Right lobe of liver (tissue), 6 donors: ENCODE measurements at places on chromosomes 6 and 20.

- DNase-seq, result no peak
- no peaks in the 10 kb centered on the region for H3K36me3 ChIP-seq
- peak overlapping the region; percentile 67 for H3K4me3 ChIP-seq
These were observed 1.1 kb downstream of the ZNF165 start for GRCh38 chr6:28081486-28081751.

DNA sequence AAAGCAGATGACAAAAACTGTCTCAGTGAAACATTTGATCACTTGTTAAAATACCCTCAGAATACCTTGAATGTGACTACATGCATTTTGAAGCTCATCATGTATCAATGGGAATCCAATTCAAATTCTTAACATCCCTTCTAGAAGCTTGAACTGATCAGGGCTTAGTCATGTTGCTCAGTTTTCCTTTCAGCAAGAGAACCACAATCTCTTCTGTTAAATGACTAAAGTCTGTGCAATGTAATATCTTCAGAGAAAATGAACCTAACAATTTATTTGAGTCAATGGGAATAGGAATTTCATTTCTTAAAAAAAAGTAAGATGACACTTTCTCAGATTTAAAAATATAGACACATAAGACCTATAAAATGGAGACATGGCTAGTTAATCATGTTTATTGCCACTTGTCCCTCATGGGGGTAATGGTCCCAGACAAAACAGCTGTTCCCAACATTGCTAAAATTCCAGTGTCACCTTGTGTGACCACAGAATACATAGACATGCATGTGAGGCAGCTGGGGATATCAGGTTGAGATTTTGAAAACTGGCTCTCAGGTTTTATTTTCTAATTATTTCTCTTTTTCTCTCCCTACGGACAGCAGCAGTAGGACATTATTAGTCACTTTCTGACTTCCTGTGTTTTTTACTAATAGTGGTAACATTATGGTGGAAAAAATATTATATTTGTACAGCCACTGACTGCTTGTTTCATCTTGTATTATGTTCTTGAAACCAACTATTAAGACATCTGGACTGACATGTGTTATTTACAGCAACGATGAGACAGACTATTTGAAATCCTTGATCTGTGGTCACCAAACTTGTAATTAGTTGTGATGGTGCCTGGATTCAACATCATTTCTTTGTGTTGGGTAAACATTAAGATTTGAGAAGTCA, 192.5 kb downstream of the COL9A1 start:
- no peaks in the 10 kb centered on the region for H3K36me3 ChIP-seq
- no peaks in the 10 kb centered on the region for H3K27me3 ChIP-seq
- H3K4me1 ChIP-seq, result no peaks in the 10 kb centered on the region
- H3K4me3 ChIP-seq, result no peak overlapping the region
- no peak overlapping the region for H3K27ac ChIP-seq
- no peak for DNase-seq

DNA sequence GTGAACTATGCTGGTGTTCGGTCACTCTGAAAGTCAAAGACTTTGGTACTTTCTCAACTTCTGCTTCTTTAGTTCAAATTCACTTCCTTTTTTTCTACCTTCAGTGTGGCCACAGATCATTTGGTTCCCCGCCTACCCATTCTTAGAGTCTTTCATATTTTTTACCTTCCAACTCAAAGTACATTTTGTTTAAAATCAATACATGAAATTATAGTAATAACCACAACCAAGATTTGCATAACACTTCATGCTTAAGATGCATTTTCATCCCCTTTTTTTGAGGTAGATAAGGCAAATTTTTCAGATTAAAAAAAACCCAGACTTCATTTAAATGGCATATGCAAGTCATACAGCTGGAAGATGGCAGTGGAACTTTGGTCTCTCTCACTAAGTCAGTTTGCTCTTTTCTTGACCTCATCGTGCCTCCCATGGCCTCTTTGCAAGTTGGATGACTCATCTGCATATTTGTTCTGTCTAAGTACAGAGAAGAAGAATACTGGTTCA, 11.9 kb upstream of the CNR1 start:
- no peaks in the 10 kb centered on the region for H3K4me1 ChIP-seq
- no peaks in the 10 kb centered on the region for H3K36me3 ChIP-seq
- H3K27me3 ChIP-seq, result no peaks in the 10 kb centered on the region
- no peak for DNase-seq
- no peak overlapping the region for H3K27ac ChIP-seq

DNA sequence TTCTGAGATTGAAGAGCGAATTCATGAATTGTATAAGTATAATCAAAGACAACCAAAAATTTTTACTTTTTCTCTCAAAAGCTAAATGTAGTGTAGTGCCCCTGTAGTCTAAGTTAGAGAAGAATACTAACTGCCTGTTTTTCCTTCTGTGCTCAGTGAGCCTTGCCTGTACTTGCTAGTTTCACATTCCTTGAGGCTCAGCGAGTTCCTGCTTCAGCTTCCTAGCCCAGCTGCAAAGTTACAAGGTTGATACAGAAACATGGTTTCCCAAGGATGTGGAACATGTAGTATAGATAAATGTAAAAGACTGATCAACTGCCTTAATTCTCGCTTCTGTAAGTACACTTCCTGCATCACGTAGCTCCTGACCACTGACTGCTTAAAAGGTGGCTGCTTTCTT, 33.1 kb upstream of the SEC63 start:
- H3K36me3 ChIP-seq, result no peaks in the 10 kb centered on the region
- H3K27ac ChIP-seq, result no peak overlapping the region
- no peak for DNase-seq
- H3K4me3 ChIP-seq, result no peak overlapping the region
- H3K4me1 ChIP-seq, result no peaks in the 10 kb centered on the region

- H3K27ac ChIP-seq, result no peak overlapping the region
- no peak overlapping the region for H3K4me3 ChIP-seq
- no peak for DNase-seq
- no peaks in the 10 kb centered on the region for H3K4me1 ChIP-seq
- no peaks in the 10 kb centered on the region for H3K36me3 ChIP-seq
These were observed 42.6 kb downstream of the RBM38 start for GRCh38 chr20:57433657-57434389.

- no peaks in the 10 kb centered on the region for H3K36me3 ChIP-seq
- no peaks in the 10 kb centered on the region for H3K27me3 ChIP-seq
- DNase-seq, result no peak
- H3K4me3 ChIP-seq, result no peak overlapping the region
- no peaks in the 10 kb centered on the region for H3K4me1 ChIP-seq
- H3K27ac ChIP-seq, result no peak overlapping the region
These were observed 62.3 kb upstream of the KCNQ5 start for GRCh38 chr6:72559555-72559954.

GRCh38 chr6:121849477-121849876, 414.0 kb downstream of the GJA1 start:
- no peak overlapping the region for H3K4me3 ChIP-seq
- H3K27me3 ChIP-seq, result no peaks in the 10 kb centered on the region
- no peaks in the 10 kb centered on the region for H3K36me3 ChIP-seq
- H3K27ac ChIP-seq, result no peak overlapping the region
- DNase-seq, result no peak
- H3K4me1 ChIP-seq, result no peaks in the 10 kb centered on the region

- H3K4me1 ChIP-seq, result no peaks in the 10 kb centered on the region
- no peaks in the 10 kb centered on the region for H3K36me3 ChIP-seq
- no peaks in the 10 kb centered on the region for H3K27me3 ChIP-seq
These were observed 32.6 kb upstream of the NRSN1 start for GRCh38 chr6:24093381-24093780.

DNA sequence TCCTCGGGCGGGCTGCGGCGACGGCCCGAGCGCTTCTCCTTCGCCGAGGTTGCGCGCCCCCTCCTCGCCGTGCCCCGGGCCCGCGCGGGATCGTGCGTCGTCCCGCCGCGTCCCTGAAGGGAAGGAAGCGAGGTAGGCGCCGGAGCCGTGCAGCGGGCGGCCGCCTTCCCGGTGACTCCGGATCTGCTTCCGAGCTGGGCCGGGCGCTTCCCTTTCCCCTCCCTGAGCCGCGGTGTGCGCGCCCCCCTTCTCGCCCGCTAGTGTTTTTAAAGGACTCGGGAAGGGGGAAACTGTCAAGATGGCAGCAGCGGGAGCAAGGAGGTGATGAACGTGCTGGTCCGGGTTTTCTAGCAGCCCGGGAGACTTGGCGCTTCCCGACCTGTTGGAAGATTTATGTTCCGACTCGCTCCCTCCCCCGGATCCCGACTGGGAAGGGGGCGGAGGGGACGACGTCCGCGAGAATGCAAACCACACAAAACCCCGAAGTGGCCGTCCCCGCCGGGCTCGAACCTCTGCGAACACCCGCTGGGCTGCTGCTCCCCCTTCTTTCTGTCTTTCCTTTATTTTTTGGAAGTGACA, 744 bp upstream of the FOXO3 start:
- H3K27ac ChIP-seq, result peak overlapping the region; percentile 98
- no peaks in the 10 kb centered on the region for H3K36me3 ChIP-seq
- peaks cover 3% of the 10 kb centered on the region for H3K4me1 ChIP-seq
- DNase-seq, result no peak

- H3K4me3 ChIP-seq, result peak overlapping the region; percentile 64
- H3K27ac ChIP-seq, result peak overlapping the region; percentile 1
- no peaks in the 10 kb centered on the region for H3K4me1 ChIP-seq
These were observed 804 bp downstream of the C6orf141 start for GRCh38 chr6:49551078-49551865.

- H3K27ac ChIP-seq, result no peak overlapping the region
- H3K27me3 ChIP-seq, result no peaks in the 10 kb centered on the region
- no peaks in the 10 kb centered on the region for H3K4me1 ChIP-seq
- no peak overlapping the region for H3K4me3 ChIP-seq
These were observed 174.8 kb downstream of the HACE1 start for GRCh38 chr6:104684911-104685415.

- H3K27me3 ChIP-seq, result no peaks in the 10 kb centered on the region
- DNase-seq, result no peak
- no peaks in the 10 kb centered on the region for H3K4me1 ChIP-seq
- no peaks in the 10 kb centered on the region for H3K36me3 ChIP-seq
These were observed 339.6 kb upstream of the PRDM1 start for GRCh38 chr6:105746509-105746908.

DNA sequence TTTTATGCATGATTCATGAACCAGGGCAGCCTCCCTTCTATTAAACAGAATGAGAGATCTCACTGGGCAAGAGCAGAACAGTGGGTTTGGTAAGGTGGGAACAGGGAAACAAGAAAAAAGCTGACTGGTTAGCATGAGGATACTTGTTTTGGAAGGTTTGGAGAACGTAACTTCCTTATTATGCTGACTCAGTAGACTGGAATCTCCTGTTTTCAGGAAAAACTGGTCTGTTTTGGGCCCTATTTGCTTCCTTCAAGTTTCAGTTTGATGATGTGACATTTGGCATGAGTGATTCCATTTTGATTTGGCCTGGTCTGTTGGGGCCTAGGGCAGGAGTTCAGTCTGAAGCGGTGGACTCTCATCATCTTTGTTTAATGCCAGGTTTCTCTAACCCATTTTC, 172.0 kb downstream of the MYLK4 start:
- DNase-seq, result no peak
- H3K4me3 ChIP-seq, result no peak overlapping the region
- H3K4me1 ChIP-seq, result no peaks in the 10 kb centered on the region
- no peaks in the 10 kb centered on the region for H3K36me3 ChIP-seq
- peak overlapping the region; percentile 47 for H3K27ac ChIP-seq

GRCh38 chr6:112228480-112229332, 25.7 kb downstream of the LAMA4 start:
- H3K4me3 ChIP-seq, result no peak overlapping the region
- H3K36me3 ChIP-seq, result no peaks in the 10 kb centered on the region
- DNase-seq, result no peak
- H3K27me3 ChIP-seq, result no peaks in the 10 kb centered on the region
- H3K4me1 ChIP-seq, result peaks cover 13% of the 10 kb centered on the region
- no peak overlapping the region for H3K27ac ChIP-seq

DNA sequence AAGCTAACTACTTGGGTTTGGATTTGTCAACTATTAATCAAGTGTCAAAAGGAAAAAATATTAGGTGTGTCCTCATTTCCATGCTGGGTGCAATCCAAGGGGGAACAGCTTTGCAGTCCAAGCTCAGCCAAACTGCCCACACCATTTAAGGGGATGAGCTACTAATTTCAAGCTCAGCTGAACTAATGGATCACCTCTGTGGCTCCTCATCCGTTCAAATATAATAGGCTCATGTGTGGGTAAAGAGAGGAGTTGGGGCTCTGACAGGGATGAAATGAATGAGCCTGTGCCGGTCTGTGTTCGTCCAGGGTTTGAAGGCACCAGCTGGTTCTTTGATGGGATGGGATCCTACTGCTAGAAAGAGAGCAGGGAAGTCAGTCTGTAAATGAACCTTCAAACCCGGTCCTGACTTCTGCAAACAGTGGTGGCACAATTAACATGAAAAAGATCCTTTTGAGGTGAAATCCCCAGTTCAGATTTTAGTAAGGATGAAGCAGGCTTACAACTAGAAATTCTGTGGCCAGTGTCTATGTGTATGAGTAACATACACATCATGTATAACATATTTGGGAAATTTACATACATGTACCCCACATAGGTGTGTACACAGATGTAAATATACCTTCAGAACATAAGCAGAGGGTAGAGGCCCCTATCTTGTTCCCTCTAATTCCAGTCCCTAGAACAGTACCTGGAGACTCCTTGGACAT, 41.9 kb downstream of the TTI1 start:
- no peak overlapping the region for H3K4me3 ChIP-seq
- H3K36me3 ChIP-seq, result peaks cover 2% of the 10 kb centered on the region
- H3K27me3 ChIP-seq, result no peaks in the 10 kb centered on the region
- no peak for DNase-seq
- H3K4me1 ChIP-seq, result peaks cover 41% of the 10 kb centered on the region

- no peak overlapping the region for H3K27ac ChIP-seq
- no peak overlapping the region for H3K4me3 ChIP-seq
- no peak for DNase-seq
- H3K4me1 ChIP-seq, result no peaks in the 10 kb centered on the region
- no peaks in the 10 kb centered on the region for H3K36me3 ChIP-seq
- H3K27me3 ChIP-seq, result no peaks in the 10 kb centered on the region
These were observed 123.8 kb upstream of the ADGRF1 start for GRCh38 chr6:47165918-47166317.

DNA sequence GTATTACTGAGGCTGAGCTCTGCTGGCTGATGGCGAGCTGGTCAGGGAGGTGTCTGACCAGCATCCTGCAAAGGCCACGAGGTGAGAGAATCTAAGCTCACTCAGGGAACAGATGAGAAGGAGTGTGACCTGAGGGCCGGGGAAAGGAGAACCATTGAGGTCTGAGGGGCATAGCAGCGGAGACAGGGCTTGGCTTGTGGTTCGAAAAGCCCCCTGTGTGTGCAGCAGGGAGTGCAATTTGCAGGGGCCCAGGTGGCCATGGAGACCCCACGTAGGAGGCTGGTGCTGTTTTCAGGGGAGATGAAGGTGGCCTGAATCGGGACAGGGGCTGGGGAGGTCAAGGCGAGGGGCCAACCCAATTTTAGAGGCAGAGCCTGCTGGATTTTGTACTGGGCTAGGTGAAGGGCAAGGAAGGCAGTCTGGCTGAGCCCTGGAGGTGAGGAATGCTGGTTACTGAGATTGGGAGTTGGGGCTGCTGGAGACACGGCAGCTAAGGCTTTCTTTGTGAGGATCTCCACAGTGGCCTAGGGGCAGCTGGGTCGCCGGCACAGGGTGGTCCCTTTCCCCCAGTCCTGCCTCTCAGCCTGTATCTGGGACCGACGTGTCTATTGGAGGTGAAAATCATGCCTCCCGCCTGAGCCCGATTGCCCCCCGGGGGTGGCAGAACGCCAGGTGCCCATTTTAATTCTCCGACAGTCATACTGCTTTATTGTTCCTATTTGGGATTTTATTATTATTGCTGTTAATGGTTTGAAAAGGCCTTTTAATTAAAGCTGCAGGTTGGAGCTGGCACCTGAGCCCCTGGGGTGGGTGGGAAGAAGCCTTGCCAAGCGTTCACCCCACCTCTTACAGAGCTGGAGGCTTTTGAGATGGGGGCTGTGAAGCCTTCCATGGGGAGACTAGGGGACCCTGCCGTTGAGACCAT, 28.4 kb downstream of the DLGAP4 start:
- H3K27me3 ChIP-seq, result no peaks in the 10 kb centered on the region
- H3K36me3 ChIP-seq, result no peaks in the 10 kb centered on the region
- no peaks in the 10 kb centered on the region for H3K4me1 ChIP-seq
- no peak overlapping the region for H3K4me3 ChIP-seq

GRCh38 chr20:30485331-30486102, 771.9 kb upstream of the DEFB115 start:
- H3K4me1 ChIP-seq, result no peaks in the 10 kb centered on the region
- DNase-seq, result no peak
- no peaks in the 10 kb centered on the region for H3K27me3 ChIP-seq
